ENCODE measurements at places on chromosomes 12 and 14.
A peak's percentile ranks its signal among the peaks of the same experiment; 100 is the strongest.

- DNase-seq = no peak
These were observed 7.8 kb downstream of the MTA1 start for GRCh38 chr14:105427412-105427811.

- no peak for DNase-seq
These were observed 24.6 kb downstream of the RFLNA start for GRCh38 chr12:124319368-124320050.

GRCh38 chr12:131619106-131619642 lies 91.7 kb upstream of the SFSWAP start:
- DNase-seq = no peak

DNA sequence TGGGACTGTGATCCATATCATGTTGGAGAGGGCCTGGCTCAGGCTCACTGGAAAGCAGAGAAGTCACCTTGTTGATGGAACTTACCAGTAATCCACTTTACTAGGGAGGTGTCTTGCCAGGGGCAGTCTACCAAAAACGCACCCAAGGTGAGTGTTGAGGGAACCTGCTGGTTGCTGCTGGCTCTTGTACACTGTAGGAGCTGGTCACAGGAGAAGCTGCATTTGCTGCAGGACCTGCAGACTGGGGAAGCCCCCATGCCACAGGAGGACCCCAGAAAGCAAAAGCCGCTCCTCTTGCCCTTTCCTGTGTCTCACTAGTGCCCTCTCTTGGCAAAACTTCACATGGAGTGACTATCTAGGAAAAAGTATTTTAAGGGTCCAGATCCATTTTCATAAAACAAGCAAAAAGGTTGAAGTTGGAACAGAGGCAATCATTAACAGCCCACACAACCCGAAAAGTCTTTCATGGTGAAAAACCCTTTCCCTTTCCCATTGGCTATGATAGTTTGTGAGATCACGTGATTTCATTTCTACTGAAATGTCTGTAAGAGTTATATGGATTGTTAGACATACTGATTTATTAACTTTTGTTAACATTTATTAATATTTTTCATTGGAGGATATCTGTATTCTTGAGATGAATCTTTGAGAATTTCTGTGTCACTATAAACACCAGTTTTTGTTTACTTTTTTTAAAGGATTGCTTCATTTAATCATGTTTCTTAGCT lies 59.2 kb downstream of the RASSF8 start:
- DNase-seq = no peak

- no peak for DNase-seq
These were observed 15.3 kb downstream of the KRT2 start for GRCh38 chr12:52636592-52637258.

DNA sequence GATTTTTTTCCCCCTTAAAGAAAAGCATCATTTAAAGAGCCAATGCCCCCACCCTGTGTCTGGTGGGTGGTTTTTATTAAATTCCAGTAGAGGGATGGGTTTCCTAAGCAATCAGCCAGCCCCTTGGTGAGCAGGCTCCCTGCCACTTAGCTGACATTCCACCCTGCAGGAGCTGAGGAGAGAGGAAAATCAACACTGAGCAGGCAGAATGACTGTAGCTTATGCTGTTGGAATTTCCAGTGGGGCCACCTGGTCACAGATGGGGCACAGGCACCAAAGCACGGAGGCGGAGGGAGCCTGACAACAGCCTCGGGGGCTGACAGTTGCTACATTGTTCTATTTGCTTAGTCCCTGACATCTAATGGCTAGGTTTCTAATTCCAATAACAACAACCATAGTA lies 127.7 kb downstream of the TMEM30B start:
- no peak for DNase-seq

GRCh38 chr12:132123970-132124765 lies 20.0 kb downstream of the DDX51 start:
- no peak for DNase-seq

DNA sequence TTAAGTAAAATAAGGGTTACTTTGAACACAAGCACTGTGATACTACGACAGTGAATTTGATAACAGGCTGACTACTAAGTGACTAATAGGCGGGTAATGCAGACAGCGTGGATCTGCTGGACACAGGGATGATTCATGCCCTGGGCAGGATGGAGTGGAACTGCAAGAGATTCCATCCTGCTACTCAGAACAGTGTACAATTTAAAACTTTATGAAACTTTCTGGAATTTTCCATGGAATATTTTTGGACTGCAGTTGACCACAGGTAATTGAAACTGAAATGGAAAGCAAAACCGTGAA lies 46.0 kb downstream of the YEATS4 start:
- DNase-seq = no peak

DNA sequence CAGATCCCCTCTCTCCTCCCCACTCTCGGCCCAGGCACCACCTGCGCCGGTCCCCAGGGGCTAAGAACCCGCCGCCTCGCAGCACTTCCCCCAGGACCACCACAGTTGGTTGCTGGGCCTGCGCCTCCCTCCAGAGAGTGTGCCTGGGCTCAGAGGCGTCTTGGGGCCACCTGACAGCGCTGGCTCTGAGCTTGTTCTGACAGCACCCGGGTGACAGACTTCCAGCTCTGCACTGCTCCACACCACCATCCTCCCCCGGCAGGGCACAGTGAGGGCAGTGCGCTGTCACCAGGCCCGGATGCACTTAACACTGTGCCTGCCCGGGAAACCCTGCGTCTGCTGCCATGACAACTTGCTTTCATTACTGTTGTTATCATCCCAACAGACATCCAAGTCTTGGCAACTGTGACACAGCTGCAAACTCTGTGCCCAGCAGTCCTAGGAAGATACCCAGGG lies 6.6 kb downstream of the BRF1 start:
- DNase-seq = no peak

DNA sequence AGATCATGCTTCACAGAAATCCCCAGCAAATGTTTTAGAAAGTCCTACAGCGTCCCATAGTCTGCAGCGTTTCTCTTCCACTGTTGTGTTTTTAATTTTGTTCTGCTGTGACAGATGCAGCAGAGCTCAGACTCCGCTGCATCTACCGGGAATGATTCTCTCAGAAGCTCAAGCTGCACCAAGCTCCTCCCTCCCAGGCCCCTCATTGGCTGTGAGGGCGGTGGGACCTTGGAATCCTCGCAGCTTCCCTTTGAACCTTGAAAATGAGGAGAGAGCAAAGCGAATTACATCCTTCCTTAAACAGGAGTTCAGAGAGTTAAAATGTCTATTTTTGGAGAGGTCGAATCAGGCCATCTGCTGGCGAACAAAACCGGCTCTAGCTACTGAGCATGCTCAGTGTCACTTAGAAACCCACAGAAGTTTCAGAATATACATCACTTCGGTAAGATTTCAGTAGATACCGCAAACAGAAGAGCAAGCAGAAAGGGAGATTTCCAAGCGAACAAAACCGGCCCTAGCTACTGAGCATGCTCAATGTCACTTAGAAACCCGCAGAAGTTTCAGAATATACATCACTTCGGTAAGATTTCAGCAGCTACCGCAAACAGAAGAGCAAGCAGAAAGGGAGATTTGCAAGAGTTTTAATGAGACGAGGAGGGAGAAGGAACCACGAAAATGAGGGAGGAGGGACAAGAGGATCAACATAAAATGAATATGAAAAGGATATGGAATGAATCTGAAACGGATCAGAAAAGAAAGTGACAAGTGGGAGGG lies at the start of gene ABCD2:
ABCD2 (minus strand) TSS at position 144 of the 774 bp plus-strand sequence. CDS start 188 bp downstream, outside the sequence.
- peak; percentile 24 for DNase-seq

DNA sequence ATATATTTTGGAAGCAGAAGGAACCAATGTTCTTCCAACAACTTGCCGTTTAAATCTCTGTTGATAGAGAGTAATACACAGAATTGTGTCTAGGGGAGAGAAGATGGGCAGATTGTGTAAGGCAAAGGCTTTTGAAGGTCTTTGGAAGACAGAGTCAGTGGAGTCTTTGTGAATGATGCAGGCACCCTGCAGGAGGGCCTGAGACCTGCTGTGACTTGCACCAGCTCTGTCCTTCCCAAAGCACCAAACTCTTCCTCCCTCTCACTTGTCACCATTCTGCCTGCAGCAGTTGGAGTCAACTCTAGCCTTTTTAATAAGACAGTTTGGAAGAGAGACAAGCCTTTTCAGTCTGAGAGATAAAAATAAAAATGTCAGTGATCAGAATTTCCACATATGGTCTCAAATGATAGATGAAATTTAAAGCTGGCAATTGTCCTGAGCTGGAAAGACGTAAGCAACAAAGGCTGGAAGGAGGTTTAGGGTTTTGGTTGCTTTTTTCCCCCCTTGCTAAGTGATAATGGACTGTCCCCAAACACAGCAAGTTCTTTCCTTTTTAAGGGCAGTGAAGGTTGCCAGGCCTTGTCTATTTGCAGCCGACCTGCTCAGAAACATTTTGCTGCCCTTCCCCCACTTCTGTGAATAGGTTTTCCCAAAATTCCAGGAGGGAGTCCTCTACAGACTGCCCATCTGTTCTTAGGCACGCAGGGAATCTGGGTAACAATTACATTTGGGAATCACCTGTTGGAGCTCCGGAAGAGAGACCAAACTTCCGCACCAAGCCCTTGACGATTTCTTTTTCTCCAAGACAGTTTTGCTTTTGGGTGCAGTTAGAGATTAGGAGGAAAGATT lies 103.0 kb upstream of the NTF3 start:
- DNase-seq = no peak

DNA sequence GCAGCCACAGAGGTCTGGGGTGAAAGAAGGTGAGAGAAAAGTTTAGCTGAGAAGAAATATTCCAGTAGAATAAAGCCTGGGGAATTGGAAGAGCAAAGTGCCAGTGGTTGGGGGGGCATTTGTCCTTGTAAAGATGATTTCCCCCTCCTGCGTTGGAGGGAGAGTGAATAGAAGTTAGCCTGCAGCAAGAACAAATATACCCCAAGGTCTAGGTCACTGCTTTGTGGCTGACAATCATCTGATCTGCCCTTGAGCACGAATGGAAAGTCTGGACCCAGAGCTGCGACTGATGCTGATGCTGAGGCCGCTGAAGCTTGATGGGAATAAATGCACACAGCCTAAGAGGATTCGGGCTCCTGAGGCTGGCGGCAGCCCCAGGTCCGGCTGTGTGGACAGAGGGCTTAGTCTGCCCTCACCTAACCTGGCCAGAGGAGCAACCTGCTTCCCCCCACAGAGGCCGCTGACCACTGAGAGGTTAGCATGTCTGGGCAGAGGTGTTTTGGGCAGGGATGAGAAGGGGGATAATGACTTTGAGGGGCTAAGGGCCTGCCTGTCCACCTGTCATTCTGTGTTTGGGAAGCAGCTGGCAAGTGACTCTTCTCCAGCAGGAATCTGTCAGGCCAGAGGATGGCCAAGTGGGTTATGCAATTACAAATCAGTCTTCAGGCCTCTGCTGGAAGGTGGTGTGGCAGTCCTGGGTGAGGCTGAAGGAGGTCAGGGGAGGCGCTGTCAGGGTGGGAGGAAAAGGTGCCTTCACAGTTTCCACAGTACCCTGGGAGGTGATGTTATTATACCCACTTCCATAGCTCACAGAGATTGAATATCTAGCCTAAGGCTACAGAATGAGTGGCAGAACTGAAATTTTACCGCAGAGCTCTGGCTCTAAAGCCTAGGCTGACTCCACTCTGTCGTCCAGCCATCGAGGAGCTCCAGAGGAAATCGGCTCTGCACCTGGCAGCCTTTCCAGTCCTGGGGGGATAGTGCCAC lies 11.7 kb downstream of the TUBA1C start:
- no peak for DNase-seq

DNA sequence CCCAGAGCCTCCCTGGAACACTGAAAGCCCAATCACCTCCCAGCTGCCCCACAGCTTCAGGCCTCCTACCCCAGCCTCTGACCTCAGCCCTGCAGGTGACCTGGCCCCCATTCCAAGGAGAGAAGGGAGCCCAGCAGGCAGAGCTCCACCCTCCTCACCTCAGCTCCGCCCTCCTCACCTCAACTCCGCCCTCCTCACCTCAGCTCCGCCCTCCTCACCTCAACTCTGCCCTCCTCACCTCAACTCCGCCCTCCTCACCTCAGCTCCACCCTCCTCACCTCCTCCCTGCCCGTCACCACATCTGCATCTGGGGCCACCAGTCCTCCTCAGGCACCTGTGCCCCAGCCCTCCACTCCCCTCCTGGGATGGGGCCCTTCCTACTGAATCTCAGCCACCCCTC lies 112.2 kb upstream of the SFSWAP start:
- no peak for DNase-seq

DNA sequence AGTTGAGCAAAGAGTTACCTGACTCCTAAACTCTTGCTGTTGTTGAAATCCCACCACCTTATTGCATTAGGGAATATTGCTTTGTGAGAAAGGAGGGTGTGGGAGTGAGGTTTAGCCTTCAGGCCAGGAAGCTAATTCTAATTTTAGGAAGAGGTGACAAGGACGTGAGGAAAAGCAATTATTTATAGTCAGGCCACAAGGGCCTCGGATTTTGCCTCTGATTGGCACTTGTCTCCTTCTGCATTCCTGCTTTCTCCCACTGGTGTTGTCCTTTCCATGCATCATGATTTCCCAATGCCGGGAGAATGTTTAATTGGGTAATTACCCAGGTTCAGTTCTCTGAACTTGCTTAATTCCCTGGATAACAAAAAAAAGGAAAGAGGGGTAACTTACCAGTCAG lies 37.9 kb upstream of the SLC38A2 start:
- no peak for DNase-seq

- no peak for DNase-seq
These were observed 136.8 kb upstream of the PTPRB start for GRCh38 chr12:70774055-70774454.

- DNase-seq = no peak
These were observed 272.6 kb downstream of the FOXG1 start for GRCh38 chr14:29039171-29039570.

DNA sequence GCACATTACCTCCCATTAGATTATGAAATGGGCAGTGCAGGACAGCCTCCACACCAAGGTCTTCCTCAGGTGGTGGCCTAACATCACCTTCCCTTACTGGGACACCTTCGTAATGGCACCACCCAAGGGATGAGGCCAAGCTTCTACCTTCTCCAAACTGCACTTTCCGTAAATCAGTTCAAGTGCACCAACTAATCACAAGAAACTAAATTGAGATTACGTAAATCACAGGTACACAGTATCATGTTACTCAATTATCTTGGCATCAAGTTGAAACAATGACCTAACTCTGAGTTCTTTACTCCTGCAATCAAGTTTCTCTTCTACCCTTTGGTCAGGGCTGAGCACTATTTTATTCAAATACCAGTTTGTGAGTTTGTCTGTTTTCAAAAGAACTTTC lies 13.8 kb downstream of the SLC41A2 start:
- DNase-seq = no peak

DNA sequence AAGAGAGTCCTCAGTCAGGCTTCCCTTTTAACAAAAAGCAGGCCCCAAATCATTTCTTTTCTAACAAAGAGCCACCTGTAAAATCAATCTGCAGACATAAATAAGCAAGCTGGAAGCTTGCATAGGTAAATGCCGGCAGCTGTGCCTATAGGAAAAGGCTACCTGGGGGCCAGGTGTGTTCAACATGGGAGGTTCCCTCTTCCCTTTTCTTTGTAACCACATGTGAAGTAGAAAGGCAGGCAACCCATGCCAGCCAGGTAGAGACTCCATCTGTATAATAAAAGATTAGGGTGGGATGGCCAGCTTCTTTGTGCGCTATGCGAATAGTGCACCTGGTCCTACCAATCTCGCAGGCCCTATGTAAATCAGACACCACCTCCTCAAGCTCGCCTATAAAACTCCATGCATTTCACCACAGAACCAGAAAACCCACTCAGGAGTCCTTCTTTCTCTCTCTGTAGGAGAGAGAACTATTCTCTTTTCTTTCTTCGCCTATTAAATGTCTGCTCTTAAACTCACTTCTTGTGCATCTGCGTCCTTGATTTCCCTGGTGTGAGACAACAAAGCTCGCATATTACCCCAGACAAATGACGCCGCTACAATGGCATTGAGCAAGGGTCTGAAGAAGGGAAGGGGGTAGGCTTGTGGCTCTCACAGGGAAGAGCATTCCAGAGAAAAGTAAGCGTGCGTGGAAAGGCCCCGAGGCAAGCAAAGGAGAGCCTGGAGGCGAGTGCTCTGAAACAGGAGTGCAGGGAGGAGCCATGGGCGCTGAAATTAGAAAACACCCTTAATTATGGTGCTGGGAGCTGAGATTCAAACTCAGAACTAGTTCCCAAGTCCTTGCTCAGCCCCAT lies 67.2 kb downstream of the TTC9 start:
- no peak for DNase-seq
